ENCODE measurements at places on chromosomes 4 and X. TPM values are rescaled to one million over a fixed set of nuclear protein-coding genes. Genes with fewer than 3 reads are reported as not detected.

XAGE1B gene
- polyA plus RNA-seq: not detected

GRCh38 chr4:3502941-3503936 lies 29.0 kb downstream of the LRPAP1 start:
- H3K4me3 ChIP-seq: no peak overlapping the region
- no peaks in the 10 kb centered on the region for H3K27me3 ChIP-seq
- H3K4me1 ChIP-seq: peaks cover 34% of the 10 kb centered on the region
- peak overlapping the region; percentile 32 for H3K27ac ChIP-seq
- peaks cover 44% of the 10 kb centered on the region for H3K36me3 ChIP-seq
- DNase-seq: no peak

DNA sequence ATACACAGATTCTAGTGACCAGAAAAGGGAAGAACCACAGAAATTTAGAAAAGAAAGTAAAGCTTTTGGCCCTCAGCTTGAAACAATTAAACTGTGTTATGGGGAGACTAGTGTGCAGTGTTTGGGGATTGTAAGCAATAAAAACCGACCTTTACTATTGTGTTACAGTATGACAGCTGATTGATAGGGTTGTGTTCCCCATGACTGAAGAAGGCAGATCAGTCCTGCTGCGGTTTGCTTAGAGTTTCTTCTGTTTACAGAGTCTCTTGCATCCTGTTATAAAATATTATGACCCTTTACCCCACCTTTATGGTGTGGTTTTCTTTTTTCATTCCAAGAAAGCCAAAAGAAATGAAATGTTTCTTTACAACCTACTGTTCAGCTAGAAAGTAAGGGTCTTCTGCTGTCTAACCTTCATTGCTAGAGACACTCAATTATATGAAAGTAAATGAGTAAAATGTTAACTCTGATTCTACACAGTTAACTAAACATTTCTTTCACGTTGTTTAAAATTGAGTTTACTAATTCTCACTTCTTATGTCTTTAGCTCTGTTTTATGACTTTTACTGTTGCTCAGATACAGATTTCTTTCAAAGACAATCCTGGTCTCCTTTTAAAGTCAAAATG lies 18.1 kb downstream of the CHIC1 start:
- H3K4me1 ChIP-seq: no peaks in the 10 kb centered on the region
- no peak for DNase-seq
- no peak overlapping the region for H3K27ac ChIP-seq
- H3K36me3 ChIP-seq: no peaks in the 10 kb centered on the region

GRCh38 chr4:11589676-11590075 lies 161.0 kb upstream of the HS3ST1 start:
- no peak overlapping the region for H3K4me3 ChIP-seq
- no peak overlapping the region for H3K27ac ChIP-seq
- no peak for DNase-seq
- no peaks in the 10 kb centered on the region for H3K4me1 ChIP-seq

DNA sequence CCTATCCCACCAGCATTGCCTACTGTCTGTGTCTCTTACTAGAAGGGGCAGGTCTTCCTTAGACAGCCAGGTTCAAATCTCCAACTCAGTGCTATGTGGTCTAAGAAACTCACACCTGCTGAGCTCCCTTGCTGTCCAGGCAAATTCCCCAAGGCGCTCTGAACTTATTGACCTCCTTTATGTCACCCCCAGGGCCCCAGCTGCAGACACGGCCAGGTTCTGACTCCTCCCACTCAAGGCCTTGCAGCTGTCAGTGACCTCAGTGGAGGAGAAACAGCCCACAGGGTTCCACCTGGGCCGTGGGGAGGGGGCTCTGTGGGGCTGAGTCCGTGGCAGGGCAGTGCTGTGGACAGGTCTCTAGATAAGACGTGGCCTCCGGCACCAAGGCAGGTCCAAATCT lies 42.1 kb upstream of the PSAPL1 start:
- no peak overlapping the region for H3K4me3 ChIP-seq
- H3K4me1 ChIP-seq: no peaks in the 10 kb centered on the region
- H3K27me3 ChIP-seq: peaks cover 2% of the 10 kb centered on the region
- H3K27ac ChIP-seq: no peak overlapping the region
- no peak for DNase-seq

DNA sequence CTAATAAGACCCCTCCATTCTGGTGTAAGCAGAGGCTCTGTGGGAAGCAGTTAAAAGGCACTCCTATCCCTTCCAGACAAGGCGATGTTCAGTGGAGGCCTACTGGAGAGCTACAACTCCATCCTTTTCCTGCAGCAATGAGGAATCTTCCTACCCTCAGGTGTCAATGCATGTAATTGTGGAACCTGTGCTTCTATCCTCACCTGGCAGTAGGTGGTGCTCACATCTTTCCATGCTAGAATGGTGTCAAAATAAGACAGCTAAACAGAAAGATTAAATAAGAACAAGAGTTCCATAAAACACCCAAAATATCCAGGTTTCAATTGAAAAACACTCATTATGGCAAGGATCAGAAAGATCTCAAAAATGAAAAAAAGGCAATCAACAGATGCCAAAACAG lies 224.6 kb downstream of the IL15 start:
- H3K4me1 ChIP-seq: no peaks in the 10 kb centered on the region
- H3K4me3 ChIP-seq: no peak overlapping the region
- DNase-seq: no peak
- H3K27me3 ChIP-seq: no peaks in the 10 kb centered on the region
- no peak overlapping the region for H3K27ac ChIP-seq
- H3K36me3 ChIP-seq: no peaks in the 10 kb centered on the region
